ENCODE measurements at places on chromosomes 11 and 22.

DNA sequence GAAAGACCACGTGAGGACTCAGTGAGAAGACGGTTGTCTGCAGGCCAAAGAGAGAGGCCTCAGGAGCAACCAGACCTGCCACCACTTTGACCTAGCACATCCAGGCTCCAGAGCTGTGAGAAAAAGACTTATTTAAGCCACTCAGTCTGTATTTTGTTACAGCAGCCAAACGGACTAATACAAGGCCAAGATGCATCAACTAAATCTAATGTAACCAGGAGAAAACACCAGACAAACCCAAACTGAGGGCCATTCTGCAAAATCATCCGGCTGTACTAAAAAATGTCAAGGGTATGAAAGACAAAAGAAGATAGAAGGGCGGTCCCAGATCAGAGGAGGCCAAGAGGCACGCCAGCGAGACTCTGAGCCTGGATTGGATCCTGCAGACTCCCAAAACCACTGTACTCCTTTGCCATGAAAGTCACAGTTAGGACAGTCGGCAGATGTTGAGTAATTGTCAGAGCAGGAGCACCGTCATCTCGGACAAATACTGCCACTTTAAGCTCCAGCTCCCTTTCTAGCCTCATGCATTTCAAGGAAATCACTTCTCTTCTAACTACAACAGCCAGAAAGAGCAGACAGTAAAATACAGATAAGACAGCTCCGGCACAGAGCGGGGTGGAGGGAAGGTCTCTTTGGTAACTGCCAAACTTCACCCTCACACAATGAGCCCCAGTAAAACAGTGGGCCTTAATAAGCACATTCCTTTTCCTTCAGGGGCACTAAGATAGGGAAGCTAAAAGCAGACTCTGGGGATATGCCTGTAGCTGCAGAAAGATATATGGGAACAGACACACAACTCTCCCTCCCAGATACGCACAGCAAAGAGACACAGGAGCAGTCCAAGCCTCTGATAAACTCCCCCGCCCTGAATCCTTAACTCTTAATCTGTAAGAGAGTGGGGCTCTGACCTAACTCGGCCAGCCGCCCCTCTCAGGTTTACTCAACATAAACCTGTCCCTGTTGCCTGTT is 3.5 kb upstream of the ZP1 start:
- DNase-seq: no peak

DNA sequence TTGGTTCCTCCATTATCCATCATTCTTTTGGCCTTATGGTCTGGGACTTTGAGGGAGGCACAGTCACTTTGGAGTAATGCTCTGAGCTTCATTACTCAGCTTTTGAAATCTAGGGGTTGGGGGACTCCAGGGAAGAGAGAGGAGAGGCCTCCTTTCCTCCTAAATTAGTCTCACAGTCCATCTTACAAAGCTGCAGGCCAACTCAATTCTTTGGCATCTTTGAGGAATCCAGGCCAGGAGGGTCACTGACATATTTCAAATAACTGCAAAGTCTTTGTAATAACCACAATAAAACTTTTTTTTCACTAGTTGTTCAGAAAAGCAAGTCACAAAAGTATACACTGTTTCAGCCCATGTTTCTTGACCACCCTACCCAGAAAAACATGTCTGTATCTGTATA is 73.3 kb upstream of the FAR1 start:
- no peak for DNase-seq

GRCh38 chr11:115097796-115098408 is 406.3 kb downstream of the CADM1 start:
- DNase-seq: no peak

- DNase-seq: no peak
Observed at GRCh38 chr11:123020968-123021367, 39.3 kb upstream of the BSX start.

- DNase-seq: no peak
Observed at GRCh38 chr11:36354221-36355003, 58.3 kb downstream of the PRR5L start.

Measured in stimulated activated CD4-positive, alpha-beta T cell treated with anti-CD3 and anti-CD28 coated beads, Interleukin-1b, Interleukin-23, amount 100 ng/mL, for 24 hours (primary cell).